SIG-M5 (cell line): ENCODE measurements at places on chromosomes 16 and 17.

- no peak for DNase-seq
Measured at GRCh38 chr17:81539571-81539900, 11.4 kb downstream of the FSCN2 start.

- DNase-seq = no peak
Measured at GRCh38 chr16:363110-363765, 7.1 kb downstream of the MRPL28 start.

DNA sequence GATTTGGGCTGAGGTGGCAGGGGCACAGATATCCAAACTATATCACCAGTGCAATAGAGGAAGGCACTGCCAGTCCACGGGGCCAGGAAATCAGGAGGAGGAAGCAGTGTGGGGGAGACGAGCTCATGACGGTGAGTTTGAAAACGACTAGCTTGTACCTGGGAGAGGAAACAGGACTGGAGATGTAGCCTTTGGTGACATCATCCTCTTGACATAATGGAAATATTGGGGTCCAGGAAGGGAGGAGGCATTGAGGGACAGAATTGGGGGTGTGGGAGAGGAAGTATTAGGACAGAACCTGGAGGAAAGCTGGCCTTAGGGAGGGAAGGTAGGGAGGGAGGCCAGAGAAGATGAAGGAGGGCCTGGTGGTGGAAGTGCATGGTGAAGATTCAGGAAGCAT is 109.1 kb downstream of the RGS9 start:
- DNase-seq = no peak

DNA sequence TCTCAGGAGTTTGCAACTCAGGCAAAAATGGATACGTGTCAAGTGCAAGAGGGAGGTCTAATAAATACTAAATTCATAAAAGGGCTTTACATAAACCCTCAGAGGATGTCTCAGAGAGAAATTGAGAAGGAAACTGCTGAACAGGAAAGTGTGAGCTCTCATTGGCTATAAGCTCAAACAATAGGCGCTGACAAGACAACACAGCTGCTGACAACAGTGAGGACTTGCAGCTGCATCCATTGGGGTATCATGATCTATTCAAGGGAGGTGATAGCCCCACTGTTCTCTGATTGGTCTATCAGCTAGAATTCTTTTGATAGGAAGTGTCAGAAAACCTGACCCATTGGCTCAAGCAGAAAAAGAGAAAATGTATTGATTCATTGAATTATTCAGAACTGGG is 187.2 kb downstream of the CBLN1 start:
- DNase-seq = no peak

DNA sequence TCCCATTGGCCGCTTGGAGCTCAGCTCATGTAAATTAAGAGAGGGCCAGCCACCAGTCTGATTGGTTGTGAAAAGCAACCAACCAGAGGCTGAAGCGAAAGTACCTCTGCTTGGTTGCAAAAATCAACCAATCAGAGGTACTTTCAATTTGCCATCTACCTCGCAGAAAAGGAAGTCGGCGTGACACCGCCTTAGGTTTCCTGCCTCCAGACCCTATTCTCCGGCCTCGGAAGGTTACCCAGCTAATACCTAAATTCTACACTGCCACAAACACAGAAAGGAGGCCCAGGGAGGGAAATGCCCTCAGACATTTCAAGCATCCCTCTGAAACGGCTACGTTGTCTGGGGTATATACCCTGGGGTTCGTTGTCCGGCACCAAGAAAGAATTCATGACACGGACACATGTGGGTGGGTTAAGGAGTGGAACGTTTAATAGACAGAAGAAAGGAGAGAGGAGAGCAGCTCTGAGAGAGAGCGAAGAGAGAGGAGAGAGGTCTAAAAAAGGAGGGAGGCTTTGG is 481.3 kb downstream of the TMEM114 start:
- no peak for DNase-seq

- DNase-seq = no peak
Measured at GRCh38 chr16:66948837-66949225, 12.2 kb upstream of the CES3 start.

- DNase-seq = no peak
Measured at GRCh38 chr17:79979816-79980215, 55.9 kb downstream of the TBC1D16 start.

GRCh38 chr17:3995067-3995466 is 30.8 kb upstream of the ATP2A3 start:
- DNase-seq = no peak

DNA sequence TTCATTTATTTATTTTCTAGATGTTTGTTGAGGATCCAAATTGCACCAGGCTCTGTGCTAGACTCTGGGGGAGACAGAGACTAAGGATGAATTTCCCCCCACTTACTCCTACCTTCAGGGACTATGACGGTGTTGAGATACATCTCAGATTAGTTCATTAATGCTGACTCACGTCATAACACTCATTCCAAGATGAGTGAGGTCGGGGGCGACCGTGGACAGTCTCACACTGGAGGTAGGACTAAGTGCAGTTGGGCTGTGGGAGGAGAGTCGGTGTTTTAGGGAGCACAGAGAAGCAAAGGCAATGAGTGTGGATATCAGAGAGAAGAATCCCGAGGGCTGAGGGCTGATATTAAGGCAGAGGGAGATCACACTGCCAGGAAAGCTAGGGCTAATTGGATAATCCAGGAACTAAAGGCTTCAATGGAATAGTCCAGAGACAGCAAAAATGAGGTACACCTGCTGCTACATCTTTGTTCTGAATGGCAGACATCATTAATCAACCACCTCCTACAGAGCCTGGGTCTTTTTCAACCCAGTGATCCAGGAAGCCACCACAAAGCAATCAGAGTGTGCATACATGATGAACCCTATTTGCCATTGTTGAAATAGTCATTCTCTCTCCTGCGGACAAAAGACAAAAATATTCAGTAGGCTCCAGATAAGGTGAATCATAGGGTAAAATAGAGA is 38.6 kb upstream of the CACNG4 start:
- no peak for DNase-seq

- no peak for DNase-seq
Measured at GRCh38 chr16:77991701-77992100, 30.6 kb upstream of the CLEC3A start.

GRCh38 chr17:65704731-65705130 is 143.3 kb upstream of the AXIN2 start:
- DNase-seq = no peak

DNA sequence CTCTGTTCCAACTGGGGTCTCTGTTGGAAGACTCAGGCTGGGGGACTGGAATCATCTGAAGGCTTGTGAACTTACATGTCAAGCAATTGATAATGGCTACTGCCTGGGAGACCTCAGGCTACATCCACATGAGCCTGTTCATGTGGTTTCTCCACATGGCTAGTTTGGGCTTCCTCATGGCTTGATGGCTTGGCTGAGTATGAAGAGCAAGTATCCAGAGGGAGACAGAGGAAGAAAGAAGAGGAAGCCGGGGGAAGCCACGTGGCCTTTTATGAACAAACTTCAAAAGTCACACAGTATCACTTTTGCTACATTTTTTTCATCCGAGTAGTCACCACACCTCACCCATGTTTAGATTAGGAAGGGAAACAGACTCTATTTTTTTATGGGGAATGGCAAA is 158.9 kb downstream of the TRIM37 start:
- DNase-seq = no peak

DNA sequence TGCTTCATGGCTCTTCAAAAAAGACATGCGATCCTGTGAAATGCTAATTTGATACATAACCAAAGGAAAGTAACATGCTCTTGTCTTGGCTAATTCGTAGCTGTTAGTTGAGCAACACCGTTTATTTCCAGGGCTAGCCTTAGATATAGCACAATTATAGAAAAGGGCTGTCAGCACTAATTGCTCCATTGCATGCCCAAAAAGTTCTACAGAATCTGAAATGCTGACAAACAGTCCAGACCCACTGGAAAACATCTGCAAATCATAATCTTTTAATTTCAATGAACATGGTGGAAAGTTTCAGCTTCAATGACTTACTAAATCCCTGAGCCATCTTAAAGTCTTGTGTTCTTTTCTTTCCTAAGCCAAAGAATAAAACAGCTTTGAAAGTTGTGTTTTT is 42.9 kb upstream of the NUDT7 start:
- no peak for DNase-seq

DNA sequence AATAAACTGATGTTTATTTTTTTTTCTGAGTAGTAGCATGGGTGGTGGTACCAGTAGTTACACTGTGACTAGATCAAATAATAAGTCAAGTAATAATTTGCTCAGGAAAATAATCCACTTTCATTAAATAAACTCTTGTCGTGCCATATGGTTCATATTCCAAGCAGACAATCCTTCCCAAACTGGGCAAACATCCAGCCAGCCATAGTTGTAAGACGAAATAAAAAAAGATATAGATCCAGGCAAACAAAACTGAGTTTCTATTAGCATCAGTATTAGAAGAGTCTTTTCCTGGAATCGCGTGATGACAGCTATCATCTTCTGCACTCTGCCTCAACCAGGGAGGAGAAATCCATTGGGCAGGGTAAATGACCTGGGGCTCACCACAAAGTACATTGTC is 508.4 kb upstream of the GOT2 start:
- no peak for DNase-seq

DNA sequence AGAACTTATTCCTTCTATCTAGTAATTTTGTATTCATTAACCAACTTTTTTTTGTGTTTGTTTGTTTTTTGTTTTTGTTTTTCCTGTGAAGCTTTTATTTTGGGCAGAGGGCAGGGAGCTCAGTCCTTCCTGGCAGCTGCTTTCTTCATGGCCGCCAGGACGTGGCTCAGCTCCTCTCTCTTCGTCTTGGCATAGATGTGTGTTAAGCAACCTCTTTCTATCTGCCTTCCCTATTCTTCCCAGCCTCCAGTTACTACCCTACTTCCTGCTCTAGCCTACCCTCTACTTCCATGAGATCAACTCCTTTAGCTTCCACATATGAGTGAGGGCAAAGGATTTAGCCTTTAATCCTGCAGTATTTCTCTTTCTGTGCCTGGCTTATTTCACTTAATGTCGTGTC is 8.2 kb upstream of the BRD7 start:
- DNase-seq = no peak

DNA sequence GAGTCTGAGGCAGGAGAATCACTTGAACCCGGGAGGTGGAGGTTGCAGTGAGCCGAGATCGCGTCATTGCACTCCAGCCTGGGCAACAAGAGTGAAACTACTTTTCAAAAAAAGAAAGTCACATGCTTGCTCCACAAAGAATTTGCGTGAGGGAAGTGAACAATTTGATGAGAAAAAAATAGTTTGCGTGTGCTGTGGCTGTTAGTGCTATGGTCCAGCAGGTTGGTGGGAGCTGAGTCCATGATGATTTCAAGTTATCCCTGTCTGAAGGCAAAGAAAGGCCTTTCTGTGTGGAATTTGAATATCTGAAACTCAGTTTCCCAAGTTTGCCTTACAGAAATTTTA is 21.0 kb downstream of the PRCD start:
- no peak for DNase-seq

GRCh38 chr17:58333736-58334207 is 5.2 kb upstream of the TSPOAP1 start:
- DNase-seq = no peak

- no peak for DNase-seq
Measured at GRCh38 chr16:68508013-68508412, 31.1 kb upstream of the ZFP90 start.

GRCh38 chr17:68973098-68973846 is 18.1 kb upstream of the ABCA8 start:
- DNase-seq = no peak

DNA sequence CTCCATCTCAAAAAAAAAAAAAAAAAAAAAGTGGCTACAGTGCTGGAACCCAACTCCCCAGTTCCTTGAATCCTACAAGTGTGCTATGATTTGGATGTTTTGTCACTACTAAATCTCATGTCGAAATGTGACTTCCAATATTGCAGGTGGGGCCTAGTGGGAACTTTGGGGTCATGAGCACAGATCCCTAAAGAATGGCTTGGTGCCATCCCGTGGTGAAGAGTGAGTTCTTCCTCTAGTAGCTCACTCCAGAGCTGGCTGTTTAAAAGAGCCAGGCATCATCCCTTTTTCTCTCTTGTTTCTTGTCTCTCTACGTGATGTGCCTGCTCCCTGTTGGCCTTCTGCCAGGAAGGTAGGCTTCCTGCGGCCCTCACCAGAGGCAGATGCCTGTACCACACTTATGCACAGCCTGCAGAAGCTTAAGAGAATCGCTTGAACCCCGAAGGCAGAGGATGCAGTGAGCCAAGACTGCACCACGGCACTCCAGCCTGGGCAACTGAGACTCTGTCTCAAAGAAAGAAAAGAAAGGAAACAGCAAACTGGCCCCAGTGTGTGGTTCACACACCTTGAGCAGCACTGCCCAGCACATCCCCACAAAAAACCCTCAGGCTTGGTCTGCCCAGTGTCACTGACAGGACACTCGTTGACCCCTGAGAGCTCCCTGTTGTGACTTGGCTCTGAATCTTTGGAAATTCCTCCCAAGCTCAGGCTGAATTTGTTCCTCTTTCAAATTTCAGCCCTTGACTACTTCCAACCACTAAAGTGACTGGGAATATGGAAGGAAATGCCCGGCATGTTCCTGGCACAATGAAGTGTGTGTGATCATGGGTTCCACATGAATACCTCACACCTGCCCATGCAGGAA is 3.1 kb downstream of the MT1E start:
- DNase-seq = no peak

GRCh38 chr16:11140098-11140375 is 116.0 kb downstream of the SOCS1 start:
- no peak for DNase-seq

DNA sequence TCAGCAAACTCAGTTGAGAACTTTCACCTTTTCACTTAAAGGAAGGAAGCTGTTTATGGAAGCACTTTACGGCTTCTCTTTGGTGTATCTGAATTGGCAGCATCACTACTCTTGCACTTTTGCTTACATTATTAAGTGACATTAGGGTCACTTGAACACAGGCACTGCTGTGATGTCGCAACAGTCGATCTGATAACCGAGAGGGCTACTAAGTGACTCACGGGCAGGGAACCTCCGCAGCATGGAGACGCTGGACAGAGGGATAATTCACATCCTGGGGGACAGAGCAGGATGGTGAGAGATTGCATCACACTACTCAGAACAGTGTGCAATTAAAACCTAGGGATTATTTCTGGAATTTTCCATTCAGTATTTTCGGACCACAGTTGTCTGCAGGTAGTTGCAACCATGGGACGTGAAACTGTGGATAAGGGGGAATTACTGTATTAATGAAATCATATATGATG is 56.5 kb downstream of the DNAH2 start:
- no peak for DNase-seq

- DNase-seq = no peak
Measured at GRCh38 chr16:49660626-49661025, 195.3 kb downstream of the ZNF423 start.

- DNase-seq = no peak
Measured at GRCh38 chr17:42647778-42648177, 11.3 kb upstream of the TUBG2 start.

GRCh38 chr17:16972346-16972745 is 428 bp upstream of the TNFRSF13B start:
- no peak for DNase-seq

DNA sequence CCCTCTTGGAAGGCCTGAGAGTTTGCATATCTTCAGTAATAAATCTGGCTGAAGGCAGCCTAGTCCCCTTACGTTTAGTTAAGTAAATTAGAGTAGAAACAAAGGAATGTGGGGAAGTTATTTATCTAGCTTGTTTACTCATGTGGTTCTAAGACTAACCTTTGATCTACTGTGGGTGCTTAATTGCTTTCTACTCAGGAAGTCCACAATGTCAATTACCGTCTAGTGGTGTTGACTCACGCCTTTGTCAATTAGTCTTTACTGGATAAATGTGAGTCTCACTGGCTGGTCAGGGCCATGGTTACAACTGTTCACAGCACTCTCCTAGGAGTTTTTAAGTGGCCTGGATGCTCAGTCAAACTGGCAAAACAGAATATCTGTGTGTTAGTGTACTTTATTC is 2338.4 kb downstream of the TP53TG3F start:
- DNase-seq = no peak

GRCh38 chr17:80859002-80859941 is 132.4 kb upstream of the CHMP6 start:
- DNase-seq = no peak
